ENCODE measurements at places on chromosomes 13 and 19.

- no peak for DNase-seq
- no peaks in the 10 kb centered on the region for H3K36me3 ChIP-seq
- H3K4me3 ChIP-seq = no peak overlapping the region
- H3K27ac ChIP-seq = no peak overlapping the region
- no peaks in the 10 kb centered on the region for H3K4me1 ChIP-seq
These were observed 154.0 kb upstream of the GPR12 start for GRCh38 chr13:26914624-26915023.

GRCh38 chr19:1470305-1471009, 8.6 kb downstream of the C19orf25 start:
- peak overlapping the region; percentile 29 for H3K4me3 ChIP-seq
- H3K4me1 ChIP-seq = peaks cover 38% of the 10 kb centered on the region
- peak; percentile 43 for DNase-seq
- H3K27ac ChIP-seq = no peak overlapping the region

GRCh38 chr19:41530184-41530534, 45.8 kb upstream of the CEACAM21 start:
- DNase-seq = no peak
- H3K36me3 ChIP-seq = no peaks in the 10 kb centered on the region
- H3K27ac ChIP-seq = peak overlapping the region; percentile 96
- no peaks in the 10 kb centered on the region for H3K27me3 ChIP-seq
- H3K4me3 ChIP-seq = peak overlapping the region; percentile 64
- no peaks in the 10 kb centered on the region for H3K4me1 ChIP-seq

DNA sequence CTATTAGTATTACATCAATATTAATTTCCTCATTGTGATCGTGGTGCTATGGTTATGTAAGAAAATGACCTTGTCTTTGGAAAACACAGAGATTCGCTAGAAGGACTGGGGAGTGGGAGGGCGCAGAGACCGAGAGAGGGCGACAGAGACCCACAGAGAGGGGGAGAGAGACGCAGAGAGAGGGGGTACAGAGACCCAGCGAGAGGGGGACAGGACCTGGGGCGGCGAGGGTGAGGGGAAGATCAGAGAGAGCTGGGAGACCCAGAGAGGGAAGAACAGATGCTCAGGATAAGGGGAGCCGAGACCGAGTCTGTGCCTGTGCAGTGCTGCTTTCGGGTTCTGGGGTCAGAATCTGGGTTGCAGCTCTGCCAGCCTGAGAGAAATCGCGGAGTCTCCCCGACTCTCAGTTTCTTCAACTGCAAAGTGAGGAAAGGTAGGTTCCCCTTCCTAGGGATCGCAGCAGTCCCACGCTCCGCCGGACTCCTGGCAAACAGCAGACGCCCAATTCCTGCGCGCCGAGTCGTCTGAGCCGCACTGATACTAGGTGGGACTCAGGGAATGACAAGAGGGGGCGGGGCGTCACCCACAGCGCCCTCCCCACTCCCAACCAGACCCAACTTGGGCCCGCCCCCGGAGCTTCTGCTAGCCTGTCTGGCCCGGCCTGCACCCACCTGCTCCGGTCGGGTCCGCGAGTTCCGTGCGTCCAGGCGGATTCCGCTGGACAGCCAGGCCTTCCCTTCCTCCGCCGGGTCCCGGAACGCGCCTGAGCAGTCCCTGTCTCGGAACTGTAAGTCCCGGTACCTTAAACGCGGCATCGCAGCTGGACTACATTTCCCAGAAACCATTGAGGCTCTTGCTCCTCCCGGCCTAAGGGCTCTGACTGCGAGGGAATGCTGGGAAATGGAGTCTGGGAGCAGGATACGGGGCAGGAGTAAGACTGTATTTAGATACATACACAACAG, 15.3 kb downstream of the IZUMO2 start:
- peaks cover 11% of the 10 kb centered on the region for H3K27me3 ChIP-seq
- DNase-seq = peak; percentile 86
- no peaks in the 10 kb centered on the region for H3K36me3 ChIP-seq
- H3K4me1 ChIP-seq = no peaks in the 10 kb centered on the region
- peak overlapping the region; percentile 53 for H3K4me3 ChIP-seq

DNA sequence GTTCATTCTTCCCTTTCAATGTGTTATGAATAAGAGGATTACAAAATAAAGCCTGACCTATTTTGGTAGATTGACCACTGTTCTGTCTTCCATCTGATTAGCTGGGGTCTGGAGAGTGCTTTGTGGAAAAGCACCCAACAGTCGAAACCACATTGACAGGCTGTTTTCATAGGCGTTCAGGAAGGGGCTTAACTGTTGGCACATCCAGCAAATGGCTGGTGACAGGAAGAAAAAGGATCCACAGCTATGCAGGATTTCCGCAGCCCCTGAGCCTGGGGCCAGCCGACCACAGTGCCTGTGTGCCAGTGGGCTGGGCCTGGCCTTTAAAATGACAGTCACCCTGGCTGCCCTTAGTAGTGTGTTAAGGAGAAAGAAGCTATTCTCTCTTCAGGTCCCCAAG, 113.3 kb downstream of the SIPA1L3 start:
- H3K4me1 ChIP-seq = no peaks in the 10 kb centered on the region
- no peak for DNase-seq
- H3K4me3 ChIP-seq = no peak overlapping the region
- no peaks in the 10 kb centered on the region for H3K36me3 ChIP-seq
- H3K27me3 ChIP-seq = no peaks in the 10 kb centered on the region
- H3K27ac ChIP-seq = no peak overlapping the region

DNA sequence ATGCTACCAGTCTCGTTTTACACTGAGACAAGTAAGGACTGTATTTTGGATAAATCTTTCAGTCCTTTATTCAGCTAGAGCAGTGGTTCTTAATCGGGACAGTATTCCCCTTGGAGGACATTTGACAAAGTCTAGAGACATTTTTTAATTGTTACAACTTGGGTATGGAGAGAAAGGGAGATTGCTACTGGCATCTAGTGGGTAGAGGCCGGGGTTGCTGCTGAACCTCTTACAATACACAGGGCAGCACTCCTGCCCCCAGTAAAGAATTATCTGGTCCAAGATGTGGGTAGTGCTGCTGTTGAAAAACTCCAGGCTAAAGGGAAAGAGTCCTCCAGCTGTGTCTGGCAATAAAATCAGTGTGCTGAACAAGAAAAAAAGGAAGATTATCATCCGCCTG, 334.8 kb downstream of the SLC7A1 start:
- no peaks in the 10 kb centered on the region for H3K36me3 ChIP-seq
- H3K27ac ChIP-seq = no peak overlapping the region
- H3K27me3 ChIP-seq = peaks cover 9% of the 10 kb centered on the region
- no peak overlapping the region for H3K4me3 ChIP-seq
- H3K4me1 ChIP-seq = no peaks in the 10 kb centered on the region
- DNase-seq = no peak

DNA sequence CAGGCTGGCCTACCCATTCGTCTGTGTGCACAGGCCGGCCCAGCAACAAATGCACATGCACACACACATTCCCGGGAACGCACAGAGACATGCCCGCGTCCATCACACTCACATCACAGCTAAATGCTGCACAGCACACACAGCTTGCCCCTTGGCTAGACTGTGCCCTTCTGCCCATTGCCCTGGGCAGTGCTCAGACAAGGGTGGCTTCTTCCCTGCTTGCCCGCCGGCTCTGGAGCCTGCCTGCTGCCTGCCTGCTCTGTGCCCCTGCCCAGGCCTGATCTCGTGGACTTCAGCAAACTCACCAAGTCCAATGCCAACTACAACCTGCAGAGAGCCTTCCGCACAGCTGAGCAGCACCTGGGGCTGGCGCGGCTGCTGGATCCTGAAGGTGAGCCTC, 30.4 kb downstream of the SPTBN4 start:
- H3K4me1 ChIP-seq = no peaks in the 10 kb centered on the region
- no peak overlapping the region for H3K27ac ChIP-seq
- DNase-seq = no peak
- H3K27me3 ChIP-seq = no peaks in the 10 kb centered on the region
- no peaks in the 10 kb centered on the region for H3K36me3 ChIP-seq

DNA sequence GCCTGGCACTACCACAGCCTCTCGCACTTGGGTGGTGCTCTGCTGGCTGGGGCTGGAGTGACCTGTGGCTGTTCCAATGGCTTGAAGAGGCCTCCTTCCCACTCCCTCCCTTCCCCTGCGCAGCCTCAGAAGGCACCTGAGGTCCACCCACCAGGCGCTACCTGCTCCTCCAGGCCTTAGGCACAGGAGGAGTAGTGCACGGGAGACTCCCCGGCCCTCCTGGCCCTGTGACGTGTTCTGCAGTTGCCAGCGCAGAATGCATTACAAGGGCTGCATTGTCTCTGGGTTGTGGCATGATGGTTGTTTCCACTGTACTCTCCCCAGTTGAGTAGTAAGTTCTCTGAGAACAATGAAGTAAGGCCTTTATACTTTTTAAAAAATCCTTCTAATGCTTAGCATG, 128.6 kb downstream of the TEX29 start:
- no peaks in the 10 kb centered on the region for H3K4me1 ChIP-seq
- no peak overlapping the region for H3K4me3 ChIP-seq
- DNase-seq = no peak
- H3K36me3 ChIP-seq = no peaks in the 10 kb centered on the region
- peak overlapping the region; percentile 75 for H3K27ac ChIP-seq

- no peak overlapping the region for H3K4me3 ChIP-seq
- H3K4me1 ChIP-seq = no peaks in the 10 kb centered on the region
- no peak overlapping the region for H3K27ac ChIP-seq
These were observed 8.5 kb downstream of the SPATA13 start for GRCh38 chr13:24168979-24169378.

DNA sequence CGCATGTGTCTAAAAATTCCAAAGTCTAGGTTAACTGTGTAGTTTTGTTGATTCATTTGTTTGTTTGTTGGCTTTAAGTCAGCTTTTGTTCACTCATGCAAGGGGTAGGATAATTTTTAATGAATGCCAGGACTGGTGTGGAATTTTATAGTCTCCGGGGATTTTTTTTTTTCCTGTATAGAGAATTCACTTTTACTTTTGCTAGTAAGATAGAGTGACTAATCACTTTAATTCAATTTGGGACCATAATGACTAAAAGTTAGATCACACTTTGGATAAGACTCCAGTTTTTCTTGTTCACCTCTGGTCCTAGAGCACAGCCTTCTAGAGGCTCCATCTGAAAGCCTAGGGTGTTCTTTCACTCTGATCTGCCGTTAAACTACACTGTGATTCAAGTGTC, 1690.0 kb downstream of the PCDH9 start:
- H3K4me1 ChIP-seq = no peaks in the 10 kb centered on the region
- no peaks in the 10 kb centered on the region for H3K27me3 ChIP-seq
- H3K36me3 ChIP-seq = no peaks in the 10 kb centered on the region
- DNase-seq = no peak

- H3K27me3 ChIP-seq = no peaks in the 10 kb centered on the region
- no peak for DNase-seq
- H3K27ac ChIP-seq = no peak overlapping the region
- no peak overlapping the region for H3K4me3 ChIP-seq
These were observed 367.6 kb upstream of the PRR20A start for GRCh38 chr13:56773148-56773547.

DNA sequence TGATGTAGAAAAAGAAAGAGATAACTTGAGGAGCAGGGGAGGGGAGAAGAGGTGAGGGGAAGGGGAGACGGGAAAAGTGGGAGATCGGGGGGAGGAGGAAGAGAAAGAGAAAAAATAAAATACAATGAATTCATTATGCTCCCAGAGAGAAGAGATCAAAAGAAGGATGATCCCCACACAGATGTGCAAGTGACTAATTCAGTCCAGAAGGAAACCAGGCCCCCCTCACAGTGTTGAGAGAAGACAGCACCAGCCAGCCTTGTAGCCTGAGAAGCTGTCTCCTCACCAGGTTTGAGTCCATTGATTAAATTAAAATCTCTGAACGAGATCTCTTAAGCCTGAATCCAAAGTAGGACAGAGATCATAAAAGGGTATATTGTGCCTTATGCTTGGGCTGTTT, 333.7 kb upstream of the NBEA start:
- H3K4me1 ChIP-seq = no peaks in the 10 kb centered on the region
- H3K4me3 ChIP-seq = no peak overlapping the region
- H3K27ac ChIP-seq = no peak overlapping the region
- no peak for DNase-seq

DNA sequence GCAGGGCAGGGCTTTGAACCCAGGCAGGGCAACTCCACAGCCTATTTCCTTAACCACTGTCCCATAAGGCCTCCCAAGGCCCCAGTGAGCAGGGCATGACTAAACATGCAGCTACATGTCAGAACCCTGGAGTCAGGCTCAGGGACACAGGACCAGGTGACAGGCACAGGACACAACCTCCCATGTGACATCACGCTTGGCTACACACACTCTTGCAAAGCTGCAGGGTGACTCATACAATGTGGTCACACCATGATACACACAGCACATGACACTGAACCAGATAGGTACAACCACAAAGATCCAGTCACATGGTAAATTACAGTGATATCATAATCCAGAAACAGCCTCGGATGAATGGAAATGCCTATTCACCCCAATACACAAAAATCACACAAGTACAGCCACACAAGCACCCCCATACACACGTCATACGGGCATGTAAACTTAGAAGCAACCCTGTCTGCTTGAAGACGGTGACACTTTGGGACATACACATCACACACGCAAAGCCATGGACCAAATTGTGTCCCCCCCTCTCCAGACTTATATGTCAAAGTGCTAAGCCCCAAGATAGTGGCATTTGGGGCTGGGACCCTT, 14.5 kb downstream of the KLK4 start:
- peak; percentile 32 for DNase-seq
- H3K4me1 ChIP-seq = no peaks in the 10 kb centered on the region
- no peak overlapping the region for H3K27ac ChIP-seq
- no peak overlapping the region for H3K4me3 ChIP-seq

DNA sequence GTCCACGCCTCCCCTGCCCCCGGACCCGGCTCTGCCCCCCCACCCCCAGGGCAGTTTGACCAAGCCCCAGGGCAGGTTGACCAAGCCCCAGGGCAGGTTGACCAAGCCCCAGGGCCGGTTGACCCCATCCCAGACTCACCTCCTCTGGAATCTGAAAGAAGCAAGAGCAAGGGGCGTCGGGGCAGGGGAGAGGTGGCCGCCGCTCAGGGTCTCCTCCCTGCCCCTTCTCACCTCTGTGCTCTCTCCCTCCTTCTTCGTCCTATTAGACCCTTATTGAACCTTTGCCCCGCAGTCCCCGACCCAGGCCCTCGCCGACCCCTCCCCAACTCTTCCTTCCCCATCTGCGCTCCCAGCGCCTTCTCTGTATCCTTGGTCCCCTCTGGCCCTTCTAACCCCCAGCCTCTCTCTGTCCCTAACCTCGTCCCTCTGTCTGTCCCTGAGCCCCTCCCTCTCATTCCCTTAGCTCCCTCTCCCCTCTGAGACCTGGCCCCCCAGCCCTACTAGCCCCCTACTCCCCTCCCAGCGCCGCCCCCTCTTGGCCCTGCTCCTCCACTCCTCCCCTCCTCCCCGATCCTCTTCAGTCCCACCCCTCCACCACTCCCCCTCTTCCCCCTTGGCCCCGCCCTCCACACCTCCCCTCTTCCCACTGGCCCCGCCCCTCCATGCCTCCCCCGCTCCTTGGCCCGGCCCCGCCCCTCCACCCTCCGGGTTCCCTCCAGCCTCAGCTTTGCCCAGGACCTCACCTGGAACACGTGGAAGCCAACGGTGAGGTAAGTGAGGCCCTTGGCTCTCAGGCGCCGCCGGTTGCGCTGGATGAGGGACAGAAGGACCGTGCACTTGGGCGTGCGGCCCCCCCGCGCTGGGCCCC, 7.6 kb downstream of the CAPN12 start:
- no peaks in the 10 kb centered on the region for H3K4me1 ChIP-seq
- peak overlapping the region; percentile 29 for H3K4me3 ChIP-seq
- H3K27ac ChIP-seq = peak overlapping the region; percentile 80
- peak; percentile 77 for DNase-seq
- no peaks in the 10 kb centered on the region for H3K36me3 ChIP-seq
